ENCODE measurements at places on chromosomes 7 and 10. TPM values are rescaled to one million over a fixed set of nuclear protein-coding genes. Genes with fewer than 3 reads are reported as not detected.
A peak's percentile ranks its signal among the peaks of the same experiment; 100 is the strongest.

The NCF1 gene
- 5.0 TPM for total RNA-seq

The CRYGN gene
- not detected for total RNA-seq

The SPDYE9 gene
- not detected for total RNA-seq

The CEP55 gene
- total RNA-seq: 0.17 TPM

The TRDMT1 gene
- total RNA-seq: 21.3 TPM

The LIPF gene
- total RNA-seq: not detected

DNA sequence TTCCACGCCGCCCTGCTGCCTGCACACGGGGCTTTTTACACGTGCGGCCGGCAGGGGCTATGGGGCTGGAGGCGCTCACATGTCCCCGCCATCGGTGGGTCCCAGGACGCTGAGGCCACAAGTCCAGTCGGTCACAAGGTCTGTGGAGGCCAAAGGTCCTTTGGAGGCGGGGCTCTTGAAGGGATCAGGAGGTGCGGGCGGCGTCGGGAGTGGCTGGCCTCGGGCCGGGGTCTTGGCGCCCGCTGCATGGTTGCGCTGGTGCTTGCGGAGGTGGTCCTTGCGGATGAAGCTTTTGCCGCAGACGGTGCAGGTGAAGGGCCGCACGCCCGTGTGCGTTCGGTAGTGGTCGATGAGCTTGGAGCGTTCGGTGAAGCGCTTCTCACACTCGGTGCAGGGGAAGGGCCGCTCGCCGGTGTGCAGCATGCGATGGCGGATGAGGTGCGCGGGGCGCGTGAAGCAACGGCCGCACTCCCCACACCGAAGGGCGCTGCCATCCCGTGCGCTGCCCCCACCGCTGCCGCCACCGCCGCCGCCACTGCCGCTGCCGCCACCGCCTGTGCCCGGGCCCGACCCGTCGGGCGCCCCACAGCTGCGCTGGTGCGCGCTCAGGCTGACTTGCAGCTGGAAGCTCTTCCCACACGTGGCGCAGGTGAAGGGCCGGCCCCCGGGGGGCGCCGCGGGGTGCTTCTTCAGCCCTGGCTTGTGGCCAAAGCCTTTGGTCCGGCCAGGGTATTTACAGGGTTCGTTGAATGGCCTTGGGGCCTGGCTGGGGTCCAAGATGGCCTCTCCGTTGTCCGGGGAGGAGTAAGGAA, 13.7 kb upstream of the ZNF777 start:
- no peak for DNase-seq
- H3K36me3 ChIP-seq: peaks cover 23% of the 10 kb centered on the region
- no peaks in the 10 kb centered on the region for H3K4me1 ChIP-seq
- H3K27me3 ChIP-seq: no peaks in the 10 kb centered on the region
- no peak overlapping the region for H3K4me3 ChIP-seq

- H3K27ac ChIP-seq: no peak overlapping the region
- no peak for DNase-seq
- peaks cover 4% of the 10 kb centered on the region for H3K36me3 ChIP-seq
- no peaks in the 10 kb centered on the region for H3K27me3 ChIP-seq
- H3K4me1 ChIP-seq: peaks cover 36% of the 10 kb centered on the region
These were observed 1.9 kb downstream of the ERV3-1 start for GRCh38 chr7:65004575-65004974.

DNA sequence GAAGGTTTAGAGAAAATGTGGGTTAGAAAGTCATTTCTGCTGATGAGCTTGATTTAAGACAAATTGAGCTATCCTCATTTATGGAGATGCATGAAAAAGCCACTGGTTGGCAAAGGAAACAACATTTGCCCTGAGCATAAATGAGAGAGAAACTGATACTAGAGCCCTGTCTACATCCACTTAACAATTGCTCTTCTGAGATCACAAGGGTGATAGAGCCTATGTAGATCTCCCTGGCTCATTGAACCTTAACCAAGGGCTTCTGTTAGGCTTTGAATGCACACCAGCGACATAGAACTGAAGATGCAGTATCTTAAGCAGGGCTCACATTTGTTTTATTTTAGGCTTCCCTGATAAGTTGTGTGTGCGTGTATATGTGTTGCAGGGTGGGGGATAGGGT, 35.0 kb downstream of the GPR141 start:
- H3K4me3 ChIP-seq: no peak overlapping the region
- no peaks in the 10 kb centered on the region for H3K36me3 ChIP-seq
- H3K4me1 ChIP-seq: no peaks in the 10 kb centered on the region
- no peaks in the 10 kb centered on the region for H3K27me3 ChIP-seq

GRCh38 chr7:21108182-21108581, 319.7 kb upstream of the SP4 start:
- H3K4me1 ChIP-seq: no peaks in the 10 kb centered on the region
- H3K36me3 ChIP-seq: no peaks in the 10 kb centered on the region
- no peak overlapping the region for H3K4me3 ChIP-seq
- no peak for DNase-seq

DNA sequence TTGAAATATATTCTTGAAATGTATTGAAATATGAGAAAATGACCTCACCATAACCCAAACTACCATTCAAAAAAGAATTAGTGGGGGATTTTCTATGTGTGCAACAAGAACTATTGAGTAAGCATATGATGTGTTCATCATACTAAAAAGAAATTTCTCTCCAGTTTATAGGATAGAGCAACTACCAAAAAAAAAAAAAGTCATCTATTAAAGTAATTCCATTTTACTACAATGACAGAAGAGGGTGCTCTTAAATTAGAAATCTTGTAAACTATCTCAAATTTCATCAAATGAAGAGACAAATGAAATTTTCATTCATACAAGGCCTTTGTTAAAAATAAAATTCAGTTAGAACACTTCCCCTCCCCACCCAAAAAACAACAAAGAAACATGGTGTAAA, 195.4 kb upstream of the PLXDC2 start:
- H3K27ac ChIP-seq: no peak overlapping the region
- no peaks in the 10 kb centered on the region for H3K4me1 ChIP-seq
- no peaks in the 10 kb centered on the region for H3K27me3 ChIP-seq
- no peaks in the 10 kb centered on the region for H3K36me3 ChIP-seq
- no peak overlapping the region for H3K4me3 ChIP-seq
- no peak for DNase-seq

DNA sequence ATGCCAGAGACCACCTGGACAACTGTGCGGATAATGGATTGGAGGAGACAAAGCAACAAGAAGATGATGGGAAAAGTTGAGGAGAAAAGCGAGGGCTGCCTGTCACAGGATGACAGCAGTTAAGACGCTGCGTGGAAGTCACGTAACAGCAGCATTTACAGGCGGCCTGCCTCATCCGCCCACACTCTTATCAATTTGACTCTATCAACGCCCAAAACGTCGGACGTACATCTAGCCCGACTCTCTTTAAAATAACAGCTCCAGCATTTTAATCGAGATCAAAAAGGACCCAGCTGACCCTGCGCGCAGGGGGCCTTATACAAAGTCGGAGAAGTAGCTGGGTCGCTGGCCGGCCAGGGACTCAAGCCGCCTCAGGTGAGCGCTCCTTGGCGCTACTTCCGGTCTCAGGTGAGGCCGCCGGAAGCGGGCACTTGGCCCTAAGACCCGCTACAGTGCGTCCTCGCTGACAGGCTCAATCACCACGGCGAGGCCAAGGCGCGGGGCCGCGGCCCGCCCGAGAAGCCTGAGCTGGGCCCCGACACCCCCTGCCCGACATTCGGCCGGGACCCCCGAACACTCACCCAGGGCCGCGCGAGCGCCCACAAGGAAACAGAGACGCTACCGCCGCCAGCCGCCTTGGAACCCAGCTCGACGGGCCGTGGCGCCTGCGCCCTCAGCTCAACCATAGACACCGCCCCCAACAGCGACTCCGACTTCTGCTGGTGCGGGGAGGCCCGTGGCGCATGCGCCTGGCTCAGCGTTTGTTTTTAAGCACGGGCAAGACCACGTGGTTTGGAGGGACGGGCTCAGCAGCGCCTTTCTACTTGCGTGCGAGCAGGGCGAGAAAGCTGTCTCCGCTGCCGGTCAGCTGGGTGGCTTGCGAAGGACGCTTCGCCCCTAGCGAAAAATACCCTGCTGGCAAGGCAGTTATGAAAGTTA, at the start of gene ERCC6:
Gene ERCC6, minus strand, starts transcription at position 741 of the 939 bp plus-strand sequence.
- H3K27me3 ChIP-seq: no peaks in the 10 kb centered on the region
- peak within 1 kb of the TSS; percentile 72 for H3K27ac ChIP-seq
- peak; percentile 96 for DNase-seq
- peak within 1 kb of the TSS; percentile 77 for H3K4me3 ChIP-seq
- no peaks in the 10 kb centered on the region for H3K36me3 ChIP-seq
- peaks cover 17% of the 10 kb centered on the region for H3K4me1 ChIP-seq

GRCh38 chr10:43962346-43963191, 313.9 kb upstream of the ZNF32 start:
- no peaks in the 10 kb centered on the region for H3K27me3 ChIP-seq
- no peak for DNase-seq

GRCh38 chr7:104111271-104111670, 96.5 kb downstream of the ORC5 start:
- H3K27ac ChIP-seq: no peak overlapping the region
- no peaks in the 10 kb centered on the region for H3K4me1 ChIP-seq
- DNase-seq: no peak
- H3K27me3 ChIP-seq: no peaks in the 10 kb centered on the region
- H3K36me3 ChIP-seq: no peaks in the 10 kb centered on the region
- H3K4me3 ChIP-seq: no peak overlapping the region

DNA sequence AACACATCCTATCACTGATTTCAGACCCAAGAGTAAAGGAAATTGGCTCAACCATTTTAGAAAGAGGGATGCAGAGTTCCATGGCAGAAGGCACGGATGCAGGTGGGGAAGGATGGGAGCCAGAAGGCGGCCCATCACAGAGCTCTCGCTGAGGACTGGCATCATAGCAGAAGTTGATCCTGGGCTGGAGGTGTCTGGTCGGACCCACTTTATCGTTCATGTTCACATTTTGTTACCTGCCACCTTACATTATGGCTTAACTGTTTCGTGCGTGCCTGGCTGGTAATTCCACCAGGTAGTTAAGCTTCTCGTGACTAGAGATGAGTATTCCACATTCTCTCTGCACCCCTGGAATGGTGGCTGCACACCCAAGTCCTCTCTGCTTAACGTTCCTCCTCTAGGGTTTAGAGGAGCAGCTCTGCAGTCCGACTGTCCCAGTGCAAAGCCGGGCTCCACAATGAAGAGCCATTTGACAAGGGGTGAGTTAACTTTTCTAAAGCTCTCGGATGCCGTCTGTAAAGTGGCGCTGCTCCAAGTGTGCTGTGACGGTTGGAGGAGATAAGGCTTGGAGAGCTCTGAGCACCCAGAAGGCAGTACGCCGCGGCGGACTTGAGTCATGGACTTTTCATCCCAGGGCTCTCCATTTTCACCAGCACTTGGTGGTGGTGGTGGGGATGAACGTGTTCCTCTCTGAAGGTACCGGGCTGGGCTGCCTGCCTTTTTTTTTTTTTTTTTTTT, 157.1 kb upstream of the SHH start:
- H3K4me3 ChIP-seq: no peak overlapping the region
- no peaks in the 10 kb centered on the region for H3K4me1 ChIP-seq
- H3K27me3 ChIP-seq: no peaks in the 10 kb centered on the region

GRCh38 chr10:63596924-63597323, 75.7 kb downstream of the REEP3 start:
- no peaks in the 10 kb centered on the region for H3K36me3 ChIP-seq
- no peak overlapping the region for H3K27ac ChIP-seq
- DNase-seq: no peak
- H3K4me1 ChIP-seq: no peaks in the 10 kb centered on the region

DNA sequence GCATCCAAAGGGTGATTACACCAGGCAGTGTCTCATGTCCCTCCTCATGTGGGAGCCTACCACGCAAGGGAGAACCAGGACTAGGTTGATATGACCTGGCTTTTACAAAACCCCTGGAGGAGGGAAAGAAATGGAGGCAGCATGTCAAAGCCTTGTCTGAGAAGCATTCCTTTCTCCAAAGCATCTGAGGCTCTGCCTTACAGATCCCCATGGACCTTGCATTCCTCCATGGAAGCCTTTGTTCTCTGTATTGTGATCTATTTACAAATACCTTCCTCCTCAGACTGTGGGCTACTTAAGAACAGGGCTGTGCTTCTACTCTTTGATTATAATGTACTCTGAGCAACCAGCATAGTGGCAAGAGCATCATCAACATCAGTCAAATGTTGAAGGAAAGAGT, 197.0 kb downstream of the PLXNA4 start:
- H3K36me3 ChIP-seq: no peaks in the 10 kb centered on the region
- H3K27me3 ChIP-seq: no peaks in the 10 kb centered on the region
- H3K4me1 ChIP-seq: no peaks in the 10 kb centered on the region
- H3K27ac ChIP-seq: no peak overlapping the region

DNA sequence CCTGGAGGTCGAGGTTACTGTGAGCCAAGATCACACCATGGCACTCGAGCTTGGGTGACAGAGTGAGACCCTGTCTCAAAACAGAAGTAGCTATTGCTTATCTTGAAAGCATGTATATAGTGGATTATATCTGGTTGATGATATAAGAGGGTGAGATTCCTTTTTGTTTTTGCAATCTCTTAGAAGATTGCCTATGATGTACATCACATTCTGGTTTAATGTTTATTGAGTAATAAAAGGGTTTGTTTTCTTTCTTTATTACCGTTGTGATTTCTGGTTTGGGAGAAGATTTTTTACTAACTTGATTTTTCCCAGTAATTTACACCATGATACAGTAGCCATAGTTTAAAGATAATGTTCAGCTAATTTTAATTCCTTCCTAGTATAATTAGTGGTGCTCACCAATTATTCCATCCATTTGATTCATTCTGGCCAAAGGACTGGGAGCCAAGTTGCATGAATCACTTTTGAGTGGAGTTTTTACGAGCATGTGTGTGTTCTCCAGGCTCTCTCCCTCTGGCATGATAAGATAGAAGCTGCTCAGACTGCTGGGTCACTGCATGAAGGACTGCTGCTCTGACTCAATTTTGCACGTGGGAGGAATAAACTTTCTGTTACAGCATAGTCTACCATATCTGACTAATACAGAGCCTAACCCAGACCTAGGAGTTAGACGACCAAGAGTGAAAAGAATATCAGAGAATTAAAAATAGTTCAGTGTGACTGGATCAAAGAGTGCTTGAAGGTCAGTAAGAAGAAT, 13.5 kb upstream of the TSPAN13 start:
- H3K4me1 ChIP-seq: no peaks in the 10 kb centered on the region
- no peaks in the 10 kb centered on the region for H3K36me3 ChIP-seq
- H3K4me3 ChIP-seq: no peak overlapping the region
- H3K27ac ChIP-seq: no peak overlapping the region
- H3K27me3 ChIP-seq: no peaks in the 10 kb centered on the region

- no peak overlapping the region for H3K27ac ChIP-seq
- no peaks in the 10 kb centered on the region for H3K36me3 ChIP-seq
- DNase-seq: no peak
- no peak overlapping the region for H3K4me3 ChIP-seq
- no peaks in the 10 kb centered on the region for H3K4me1 ChIP-seq
These were observed 91.0 kb downstream of the ZMIZ1 start for GRCh38 chr10:79159785-79160184.

GRCh38 chr10:122232769-122233168, 38.3 kb upstream of the BTBD16 start:
- no peaks in the 10 kb centered on the region for H3K4me1 ChIP-seq
- no peaks in the 10 kb centered on the region for H3K36me3 ChIP-seq
- DNase-seq: no peak
- no peak overlapping the region for H3K27ac ChIP-seq

GRCh38 chr10:15570738-15571339, 148.9 kb downstream of the ITGA8 start:
- H3K27me3 ChIP-seq: no peaks in the 10 kb centered on the region
- no peak for DNase-seq

- no peaks in the 10 kb centered on the region for H3K36me3 ChIP-seq
- peaks cover 39% of the 10 kb centered on the region for H3K4me1 ChIP-seq
- DNase-seq: peak; percentile 49
- H3K4me3 ChIP-seq: no peak overlapping the region
- no peak overlapping the region for H3K27ac ChIP-seq
These were observed 29.9 kb downstream of the PANK1 start for GRCh38 chr10:89615112-89615511.

- no peak for DNase-seq
- H3K36me3 ChIP-seq: no peaks in the 10 kb centered on the region
- no peak overlapping the region for H3K4me3 ChIP-seq
These were observed 201.8 kb upstream of the ZMIZ1 start for GRCh38 chr10:78866731-78867554.
